Smooth muscle cell of the brain vasculature (primary cell): ENCODE measurements at places on chromosomes 1 and 21.

DNA sequence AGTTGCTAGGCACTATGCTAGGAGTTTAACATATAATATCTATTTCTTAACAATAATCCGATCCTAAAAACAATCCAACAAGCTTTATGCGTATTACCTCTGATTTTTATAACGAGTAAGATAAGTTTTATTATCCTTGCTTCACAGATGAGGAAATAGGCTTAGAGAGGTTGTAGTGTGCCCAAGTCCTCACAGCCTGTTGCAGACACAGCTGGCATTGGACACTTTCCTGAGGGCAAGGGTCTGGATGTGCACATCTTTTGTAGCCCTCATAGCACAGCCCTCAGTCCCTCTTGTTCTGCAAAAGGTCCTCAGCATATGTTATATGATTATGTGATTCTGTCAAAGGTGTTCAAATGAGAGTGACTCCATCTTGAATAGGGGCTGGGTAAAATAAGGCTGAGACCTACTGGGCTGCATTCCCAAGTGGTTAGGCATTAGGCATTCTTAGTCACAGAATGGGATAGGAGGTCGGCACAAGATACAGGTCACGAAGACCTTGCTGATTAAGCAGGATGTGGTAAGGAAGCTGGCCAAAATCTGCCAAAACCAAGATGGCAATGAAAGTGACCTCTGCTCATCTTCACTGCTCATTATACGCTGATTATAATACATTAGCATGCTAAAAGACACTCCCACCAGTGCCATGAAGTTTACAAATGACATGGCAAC lies 75.7 kb upstream of the F3 start:
- DNase-seq: no peak

- no peak for DNase-seq
These were observed 53.4 kb upstream of the CITED4 start for GRCh38 chr1:40915581-40915980.

DNA sequence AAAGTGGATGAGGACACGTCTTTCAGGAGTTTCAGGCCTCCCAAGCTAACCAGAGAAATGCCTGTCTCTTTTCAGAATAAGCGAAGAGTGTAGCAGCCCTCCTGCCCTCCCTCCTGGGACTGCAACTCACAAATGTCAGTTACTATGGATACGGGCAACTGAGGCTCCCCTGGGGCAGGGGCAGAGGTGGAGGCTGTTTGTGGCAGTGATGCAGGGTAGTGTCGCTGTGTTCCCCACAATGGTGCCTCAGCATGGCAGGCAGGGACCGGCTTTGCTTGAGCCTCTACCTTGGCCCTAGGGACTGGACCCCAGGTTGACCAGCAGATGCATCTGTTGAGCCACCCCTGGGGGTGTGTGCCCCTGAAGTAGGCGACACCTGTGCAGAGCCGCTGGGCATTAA lies 10.2 kb downstream of the NFASC start:
- DNase-seq: no peak

DNA sequence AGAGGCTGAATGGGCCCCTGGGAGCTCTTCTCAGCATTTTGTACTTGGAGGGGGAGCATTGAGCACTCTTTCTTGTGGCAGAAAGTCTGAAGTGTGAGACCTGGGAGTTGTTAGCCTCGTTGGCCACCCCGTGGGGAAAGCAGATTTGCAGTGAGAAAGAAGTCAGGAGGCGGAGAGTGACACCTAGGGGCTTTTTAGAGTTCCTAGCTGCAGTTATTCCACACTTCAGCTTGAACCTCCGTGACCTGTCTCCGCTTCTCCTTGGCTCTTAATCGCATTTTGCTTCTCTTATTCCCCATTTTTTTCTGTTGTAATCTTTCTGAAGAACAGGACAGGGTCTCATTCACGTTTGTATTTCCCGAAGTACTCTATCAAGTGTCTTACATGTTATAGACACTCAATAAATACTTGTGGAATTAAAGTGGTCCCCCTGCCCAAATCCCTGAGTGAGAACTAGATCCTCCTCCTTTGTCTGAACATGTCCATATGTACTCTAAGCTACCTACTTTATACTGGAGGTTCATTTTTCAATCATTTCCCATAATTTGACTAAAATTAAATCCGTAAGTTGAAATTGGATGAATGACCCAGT lies 14.5 kb upstream of the C1orf141 start:
- DNase-seq: peak; percentile 43

DNA sequence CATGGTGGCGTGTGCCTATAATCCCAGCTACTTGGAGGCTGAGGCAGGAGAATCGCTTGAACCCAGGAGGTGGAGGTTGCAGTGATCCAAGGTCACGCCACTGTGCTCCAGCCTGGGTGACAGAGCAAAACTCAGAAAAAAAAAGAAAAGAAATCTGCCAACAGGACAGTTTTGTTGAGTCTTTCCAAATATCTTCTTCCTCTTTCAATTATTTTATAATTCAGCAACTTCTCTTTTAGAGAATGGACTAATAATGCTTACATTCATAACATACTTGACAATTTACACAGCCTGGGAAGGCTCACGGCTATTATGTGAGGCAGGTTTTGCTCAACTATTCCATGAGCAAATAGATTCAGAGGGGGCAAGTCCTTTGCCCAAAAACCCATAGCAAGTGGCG lies 18.1 kb downstream of the CNR2 start:
- DNase-seq: no peak

DNA sequence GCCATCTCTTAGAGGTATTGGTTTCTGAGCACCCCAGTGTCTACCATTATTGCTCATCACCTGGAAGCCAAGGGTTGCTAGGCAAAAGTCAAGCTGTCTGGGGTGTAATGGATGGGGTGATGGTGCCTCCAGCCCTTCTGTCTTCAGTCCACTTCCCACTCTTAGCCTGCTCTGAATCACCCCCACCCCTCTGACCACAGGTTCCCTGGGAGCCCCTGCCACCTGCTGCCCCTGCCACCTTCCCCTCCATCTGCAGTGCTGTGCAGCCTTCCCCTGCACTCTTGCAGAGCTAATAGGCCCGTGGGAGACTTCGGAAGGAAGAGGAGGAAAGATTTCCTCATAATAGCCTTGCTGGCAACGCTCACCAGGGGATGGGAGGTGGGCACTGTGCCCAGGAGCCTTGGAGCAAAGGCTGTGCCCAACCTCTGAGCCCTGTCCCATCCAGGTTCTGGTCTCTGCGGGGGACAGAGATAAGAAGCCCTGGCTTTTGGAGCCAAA lies 35.5 kb downstream of the CAPN2 start:
- DNase-seq: no peak

- DNase-seq: no peak
These were observed 37.8 kb upstream of the S1PR1 start for GRCh38 chr1:101198842-101199636.

GRCh38 chr1:45864167-45865106 lies 61.0 kb downstream of the MAST2 start:
- DNase-seq: no peak

DNA sequence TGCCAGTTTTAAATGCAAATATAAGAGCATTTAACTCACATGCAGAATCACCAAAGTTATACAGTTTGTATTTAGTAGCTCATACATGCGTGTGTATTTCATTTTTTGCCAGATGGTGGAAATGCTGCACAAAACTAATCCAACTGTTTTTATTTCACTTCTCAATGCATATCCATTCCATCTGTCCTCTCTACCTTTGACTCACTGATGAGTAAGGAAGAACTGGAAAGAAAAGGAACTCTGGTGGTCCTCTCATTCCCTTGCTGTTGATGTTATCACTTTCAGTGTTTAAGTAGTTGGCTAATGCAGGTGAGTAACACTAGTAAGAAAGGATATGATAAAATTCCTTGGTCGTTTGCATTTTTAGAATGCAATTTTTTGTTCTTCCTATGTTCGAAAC lies 5.7 kb upstream of the SLC1A7 start:
- no peak for DNase-seq

DNA sequence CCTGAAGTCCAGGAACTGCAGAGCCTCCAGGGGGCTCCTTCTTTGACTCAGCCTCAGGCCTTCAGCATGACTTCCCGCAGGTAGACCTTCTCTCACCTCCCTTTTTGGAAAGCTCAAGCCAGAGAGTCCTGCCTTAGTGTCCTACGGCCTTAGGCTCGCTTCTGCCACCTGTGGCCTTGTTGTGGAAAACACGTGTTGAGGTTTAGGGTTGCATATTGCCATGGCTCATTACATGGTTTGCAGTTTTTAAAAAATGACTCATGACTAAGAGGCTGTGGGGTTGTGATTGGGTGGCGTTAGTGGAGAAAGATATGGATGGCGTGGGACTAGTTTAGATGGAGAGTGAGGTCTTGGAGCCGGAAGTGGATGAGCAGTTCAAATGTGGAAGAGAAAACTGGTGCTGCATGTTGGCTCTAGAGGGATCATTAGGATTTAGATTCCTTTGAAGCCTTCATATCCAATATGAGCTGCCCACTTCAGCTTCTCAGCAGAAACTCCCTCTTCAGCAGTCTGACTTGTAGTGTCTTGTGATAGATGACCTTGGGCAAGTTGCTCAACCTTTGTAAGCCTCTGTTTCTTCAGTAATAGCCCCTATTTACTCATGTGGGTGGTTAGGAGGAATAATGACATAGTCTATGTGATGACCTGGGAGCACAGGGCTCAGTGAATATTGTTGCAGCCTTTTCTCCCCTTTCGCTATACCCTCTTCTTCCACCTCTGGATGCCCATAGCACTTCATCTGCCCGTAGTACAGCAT lies 6.5 kb upstream of the FGGY start:
- no peak for DNase-seq
